ENCODE measurements at places on chromosomes 3 and 15.
A peak's percentile ranks its signal among the peaks of the same experiment; 100 is the strongest.

DNA sequence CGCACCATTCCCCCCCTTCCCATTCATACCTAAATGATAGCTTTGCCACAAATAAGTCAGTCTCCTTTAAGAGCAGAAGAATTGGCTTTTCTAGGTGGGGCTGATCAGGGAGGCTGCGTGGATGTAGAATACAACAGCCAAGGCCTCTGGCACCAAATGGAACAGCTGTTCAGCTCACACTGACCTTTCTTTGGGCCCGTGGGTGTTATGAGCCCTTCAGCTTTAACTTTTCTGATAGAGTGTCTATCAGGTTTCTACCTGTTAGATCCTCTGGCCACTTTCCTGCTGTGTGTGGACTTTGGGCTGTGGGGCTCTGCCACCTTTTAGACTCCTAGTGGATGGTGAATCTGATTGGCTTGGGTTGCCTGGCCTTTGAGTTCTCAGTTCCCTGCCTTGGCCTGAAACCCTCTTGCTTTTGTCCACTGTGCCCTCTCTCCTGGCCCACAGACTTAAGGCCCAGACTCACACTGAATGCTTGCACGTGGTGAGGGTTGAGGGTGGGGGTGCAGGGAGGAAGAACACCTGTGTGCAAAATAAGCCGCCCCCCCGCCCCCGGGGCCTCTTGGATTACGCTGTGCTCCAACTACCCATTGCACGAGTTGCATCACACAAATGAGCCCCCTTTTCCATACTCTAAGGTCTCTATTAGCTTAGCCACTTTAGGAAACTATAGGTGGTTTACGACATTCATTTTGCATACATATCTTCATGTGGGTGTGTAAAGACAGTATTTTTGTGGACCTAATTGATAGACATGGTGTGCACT lies 1.3 kb upstream of the RFX7 start:
- DNase-seq = no peak
- peak overlapping the region; percentile 43 for H3K27ac ChIP-seq
- H3K4me1 ChIP-seq = peaks cover 28% of the 10 kb centered on the region
- H3K36me3 ChIP-seq = no peaks in the 10 kb centered on the region
- H3K4me3 ChIP-seq = peak overlapping the region; percentile 89

DNA sequence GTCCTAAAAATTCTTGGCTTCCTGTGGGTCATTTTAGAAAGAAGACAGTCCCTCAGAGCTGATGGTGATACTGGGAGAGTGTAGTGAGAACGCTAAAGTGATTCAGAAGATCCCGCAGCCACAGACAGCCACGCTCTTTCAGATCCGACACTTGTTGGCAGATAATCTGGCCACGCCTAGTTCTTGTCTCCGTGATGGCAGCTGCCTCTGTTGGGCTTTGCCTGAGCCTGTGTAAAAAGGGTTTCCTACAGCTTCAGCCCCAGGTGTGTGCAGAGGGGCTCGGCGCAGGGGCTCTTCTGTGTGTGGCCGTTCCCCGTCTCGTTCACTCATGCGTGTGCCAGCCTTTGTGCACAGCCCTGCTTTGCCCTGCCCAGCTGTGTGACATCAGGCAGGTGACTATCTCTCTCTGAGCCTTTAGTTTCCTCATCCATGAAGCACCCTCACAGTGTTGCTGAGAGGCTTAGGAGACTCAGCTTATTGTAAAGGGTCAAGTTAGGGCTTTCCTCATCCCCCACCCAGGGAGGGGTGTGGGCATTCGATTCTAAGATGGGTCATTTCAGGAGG lies 6.3 kb downstream of the IRAK2 start:
- DNase-seq = no peak
- H3K4me3 ChIP-seq = no peak overlapping the region
- peaks cover 13% of the 10 kb centered on the region for H3K4me1 ChIP-seq
- no peak overlapping the region for H3K27ac ChIP-seq
- H3K27me3 ChIP-seq = no peaks in the 10 kb centered on the region
- no peaks in the 10 kb centered on the region for H3K36me3 ChIP-seq

DNA sequence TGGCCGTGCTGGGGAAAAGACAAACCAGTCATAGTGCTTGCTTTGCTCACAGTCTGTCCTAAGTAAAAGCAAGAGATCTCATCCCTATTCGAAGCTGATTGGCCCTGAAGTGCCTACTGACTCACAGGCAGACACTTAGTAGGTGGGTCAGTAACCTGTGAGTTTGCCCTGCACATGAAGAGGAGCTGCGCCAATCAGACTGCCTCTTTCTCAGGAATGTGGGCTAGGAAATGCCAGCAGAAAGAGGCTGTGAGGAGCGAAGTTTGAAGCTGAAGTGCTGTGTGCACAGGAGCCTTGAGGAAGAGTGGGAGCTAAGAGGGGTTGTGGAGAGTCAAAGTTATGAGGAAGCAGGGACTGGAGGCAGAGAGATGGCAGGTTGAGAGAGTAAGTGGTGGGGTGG lies 126.8 kb downstream of the IL20RB start:
- no peak for DNase-seq
- H3K4me3 ChIP-seq = no peak overlapping the region
- H3K27me3 ChIP-seq = no peaks in the 10 kb centered on the region
- no peaks in the 10 kb centered on the region for H3K36me3 ChIP-seq
- H3K27ac ChIP-seq = no peak overlapping the region
- no peaks in the 10 kb centered on the region for H3K4me1 ChIP-seq

DNA sequence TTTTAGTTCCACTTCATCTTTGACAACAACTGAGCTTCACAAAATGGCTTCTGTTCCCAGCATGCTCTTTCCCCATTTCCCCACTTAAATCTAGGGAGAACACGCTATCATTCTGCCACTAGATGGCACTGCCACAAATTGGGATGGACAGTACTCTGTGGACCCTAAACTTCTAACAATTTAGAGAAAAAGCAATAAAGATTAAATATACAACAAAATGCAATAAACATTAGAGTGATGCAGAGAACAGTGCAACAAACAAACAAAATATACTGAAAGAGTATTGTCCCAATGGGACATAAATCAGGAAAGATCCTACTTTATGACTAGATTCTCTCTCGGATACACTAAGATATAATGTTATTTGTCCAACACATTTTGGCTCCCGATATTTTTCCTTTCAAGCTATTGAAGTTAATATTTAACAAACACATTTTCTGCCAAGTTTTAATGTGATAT lies 169.7 kb upstream of the TMCO5A start:
- H3K36me3 ChIP-seq = no peaks in the 10 kb centered on the region
- no peaks in the 10 kb centered on the region for H3K27me3 ChIP-seq
- peaks cover 5% of the 10 kb centered on the region for H3K4me1 ChIP-seq

GRCh38 chr3:49930922-49931321 lies 1.3 kb upstream of the MON1A start:
- no peak overlapping the region for H3K4me3 ChIP-seq
- H3K27ac ChIP-seq = no peak overlapping the region
- no peaks in the 10 kb centered on the region for H3K36me3 ChIP-seq
- no peak for DNase-seq
- no peaks in the 10 kb centered on the region for H3K27me3 ChIP-seq
- peaks cover 11% of the 10 kb centered on the region for H3K4me1 ChIP-seq

DNA sequence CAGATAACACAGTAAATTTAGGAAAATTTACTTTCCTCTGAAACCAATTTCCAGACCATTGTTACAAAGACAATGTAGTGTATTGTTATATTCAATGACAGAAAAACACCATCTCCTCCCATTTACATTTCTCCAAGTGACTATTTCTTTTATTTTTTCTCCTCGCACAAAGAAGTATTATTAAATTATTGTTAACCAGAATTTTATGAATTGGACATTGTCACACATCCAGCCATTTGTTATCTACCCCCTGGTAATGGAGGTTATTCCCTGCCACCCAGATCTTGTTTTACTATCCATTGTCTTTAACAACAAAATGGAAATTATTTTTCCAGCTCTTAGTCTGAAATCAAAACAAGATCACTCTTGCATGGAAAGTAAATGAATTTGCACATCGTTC lies 511.3 kb downstream of the FGF12 start:
- H3K36me3 ChIP-seq = no peaks in the 10 kb centered on the region
- no peak overlapping the region for H3K4me3 ChIP-seq
- no peak overlapping the region for H3K27ac ChIP-seq
- H3K4me1 ChIP-seq = no peaks in the 10 kb centered on the region
- DNase-seq = no peak
- H3K27me3 ChIP-seq = no peaks in the 10 kb centered on the region

DNA sequence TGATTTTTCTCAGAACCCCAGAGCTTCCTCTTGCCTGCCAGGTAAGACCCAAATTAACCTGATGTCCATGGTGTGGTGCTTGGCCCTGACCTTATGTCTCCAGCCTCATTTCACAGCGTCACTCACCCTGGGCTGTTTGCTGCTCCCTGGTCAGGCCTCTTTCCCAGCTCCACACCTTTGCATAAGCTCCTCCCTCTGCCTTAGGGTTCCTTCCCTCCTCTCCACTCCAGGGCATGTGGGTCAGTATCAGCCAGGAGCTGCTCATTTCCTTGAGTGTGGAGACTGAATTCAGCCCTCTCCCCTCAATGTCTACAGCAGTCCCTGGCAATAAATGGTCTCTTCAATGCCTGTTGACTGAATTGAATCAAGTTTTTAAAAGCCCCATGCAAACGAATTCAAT lies 75.6 kb upstream of the ANKRD34C start:
- H3K27ac ChIP-seq = no peak overlapping the region
- H3K27me3 ChIP-seq = peaks cover 14% of the 10 kb centered on the region
- no peak overlapping the region for H3K4me3 ChIP-seq

- H3K4me3 ChIP-seq = peak overlapping the region; percentile 18
Measured at GRCh38 chr15:67120839-67121643, 55.6 kb downstream of the SMAD3 start.

- no peak overlapping the region for H3K27ac ChIP-seq
- DNase-seq = no peak
- H3K4me1 ChIP-seq = 0 out of 2 replicates have a peak, but pooled peaks cover 5% of the 10 kb centered on the region
- H3K27me3 ChIP-seq = no peaks in the 10 kb centered on the region
Measured at GRCh38 chr3:21055015-21055414, 696.0 kb downstream of the ZNF385D start.

GRCh38 chr15:37121492-37121891 lies 21.1 kb upstream of the MEIS2 start:
- DNase-seq = no peak
- no peak overlapping the region for H3K27ac ChIP-seq
- H3K27me3 ChIP-seq = no peaks in the 10 kb centered on the region
- H3K4me1 ChIP-seq = no peaks in the 10 kb centered on the region
- H3K4me3 ChIP-seq = no peak overlapping the region

GRCh38 chr15:28977377-28978010 lies 91.7 kb downstream of the APBA2 start:
- 0 out of 2 replicates have a peak overlapping the region, but pooled peaks have one; percentile 13 for H3K27ac ChIP-seq
- no peak overlapping the region for H3K4me3 ChIP-seq
- DNase-seq = peak; percentile 94
- H3K4me1 ChIP-seq = no peaks in the 10 kb centered on the region

DNA sequence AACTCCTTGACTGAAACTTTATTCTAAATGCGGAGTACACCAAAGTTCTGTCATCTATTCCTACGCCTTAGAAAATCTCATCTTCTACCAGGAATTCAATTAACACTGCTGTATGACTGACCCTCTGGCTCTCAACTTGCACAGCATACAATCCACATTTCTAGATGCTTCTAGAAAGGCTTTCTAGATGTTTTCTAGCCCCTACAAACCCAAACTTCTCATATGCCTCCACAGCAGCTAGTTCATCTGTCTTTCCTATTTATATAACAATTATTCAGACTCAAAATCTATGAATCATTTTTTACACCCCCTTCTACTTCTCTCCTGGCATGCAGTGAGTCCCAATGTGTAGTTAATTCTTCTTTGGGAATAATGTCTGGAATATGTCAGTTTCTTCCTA lies 13.2 kb downstream of the INO80 start:
- peak; percentile 26 for DNase-seq
- H3K36me3 ChIP-seq = no peaks in the 10 kb centered on the region
- H3K27me3 ChIP-seq = no peaks in the 10 kb centered on the region

DNA sequence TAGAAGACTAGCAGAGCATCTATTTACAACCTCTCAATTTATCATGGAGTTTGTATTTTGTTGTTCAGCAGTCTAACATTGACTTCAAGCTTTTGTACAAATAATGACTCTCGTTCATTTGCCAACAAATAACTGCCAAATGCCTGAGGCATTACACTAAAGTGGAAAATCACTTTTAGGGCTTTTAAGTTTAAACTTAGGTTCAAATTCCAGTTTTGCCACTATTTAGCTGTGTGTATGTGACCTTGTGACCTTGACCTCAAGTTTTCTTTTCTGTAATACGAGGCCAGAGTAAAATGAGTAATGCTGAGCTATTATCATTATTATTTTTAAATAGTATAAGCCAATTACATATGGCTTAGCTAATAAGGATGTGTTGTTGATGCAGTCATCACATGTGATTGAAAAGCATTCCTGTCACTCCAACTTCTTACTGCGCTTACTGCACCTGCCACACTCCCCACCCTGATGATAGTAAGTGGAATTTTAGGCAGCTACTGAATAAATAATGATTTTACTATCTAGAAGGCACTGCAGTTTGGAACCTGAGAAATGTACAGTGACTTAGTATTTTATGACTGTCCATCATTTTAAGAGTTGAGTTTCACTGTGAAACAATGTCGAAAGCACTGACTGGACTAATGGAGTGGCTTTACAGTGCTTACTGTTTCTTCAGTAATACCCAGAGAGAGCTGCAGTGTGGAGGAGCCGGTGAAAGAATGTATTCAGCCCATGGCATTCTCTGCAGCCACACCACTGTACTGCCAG lies 16.3 kb downstream of the ARL8B start:
- H3K4me1 ChIP-seq = peaks cover 36% of the 10 kb centered on the region
- no peak overlapping the region for H3K4me3 ChIP-seq
- peak overlapping the region; percentile 45 for H3K27ac ChIP-seq
- DNase-seq = peak; percentile 61

DNA sequence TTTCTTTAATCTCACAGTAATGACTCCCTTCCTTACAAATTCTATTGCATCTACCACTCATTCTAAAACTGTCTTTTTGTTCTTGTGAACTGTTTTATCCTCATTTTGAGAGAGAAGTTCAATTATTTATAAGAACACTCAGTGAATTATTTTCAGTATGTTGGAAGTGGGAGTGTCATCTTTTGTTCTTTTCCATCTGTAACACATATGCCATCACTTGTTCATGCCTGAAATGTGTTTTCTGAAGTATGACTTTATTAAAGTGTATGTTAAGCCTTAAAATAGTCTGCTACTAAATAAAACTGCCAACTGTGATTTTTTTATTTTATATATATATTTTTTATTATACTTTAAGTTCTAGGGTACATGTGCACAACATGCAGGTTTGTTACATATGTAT lies 623.0 kb upstream of the CBLB start:
- no peaks in the 10 kb centered on the region for H3K27me3 ChIP-seq
- no peak overlapping the region for H3K27ac ChIP-seq
- H3K36me3 ChIP-seq = no peaks in the 10 kb centered on the region
- no peak overlapping the region for H3K4me3 ChIP-seq

GRCh38 chr15:39360452-39360851 lies 220.4 kb upstream of the THBS1 start:
- H3K27me3 ChIP-seq = no peaks in the 10 kb centered on the region
- H3K4me1 ChIP-seq = peaks cover 82% of the 10 kb centered on the region
- peak; percentile 34 for DNase-seq

DNA sequence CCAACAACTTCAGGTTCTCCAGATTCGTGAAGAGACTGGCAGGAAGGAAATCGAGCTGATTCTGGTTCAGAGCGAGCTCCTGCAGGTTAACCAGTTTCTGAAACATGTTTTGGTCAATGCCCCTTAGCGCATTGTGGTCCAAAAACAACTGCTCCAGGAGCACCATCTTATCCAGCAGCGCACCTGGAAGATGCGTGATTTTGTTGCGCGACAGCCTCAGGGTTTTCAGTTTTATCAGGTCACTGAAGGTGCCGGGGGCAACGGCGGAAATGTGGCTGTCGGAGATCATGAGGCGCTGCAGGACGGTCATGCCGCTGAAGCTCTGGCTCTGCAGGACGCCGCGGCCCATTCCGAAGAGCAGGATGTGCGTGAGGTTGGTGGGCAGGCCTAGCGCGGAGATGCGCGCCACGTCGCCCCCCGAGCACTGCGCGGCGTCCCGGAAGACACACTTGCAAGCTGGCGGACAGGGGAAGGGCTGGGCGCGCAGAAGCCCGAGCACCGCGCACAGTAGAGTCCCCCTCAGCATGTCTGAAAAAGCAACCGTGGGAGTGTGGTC lies 1.2 kb downstream of the GP5 start:
- H3K4me3 ChIP-seq = no peak overlapping the region
- no peak for DNase-seq
- H3K27me3 ChIP-seq = no peaks in the 10 kb centered on the region
